Amygdala (tissue), 56 donors: ENCODE measurements at places on chromosomes 11 and 22.

DNA sequence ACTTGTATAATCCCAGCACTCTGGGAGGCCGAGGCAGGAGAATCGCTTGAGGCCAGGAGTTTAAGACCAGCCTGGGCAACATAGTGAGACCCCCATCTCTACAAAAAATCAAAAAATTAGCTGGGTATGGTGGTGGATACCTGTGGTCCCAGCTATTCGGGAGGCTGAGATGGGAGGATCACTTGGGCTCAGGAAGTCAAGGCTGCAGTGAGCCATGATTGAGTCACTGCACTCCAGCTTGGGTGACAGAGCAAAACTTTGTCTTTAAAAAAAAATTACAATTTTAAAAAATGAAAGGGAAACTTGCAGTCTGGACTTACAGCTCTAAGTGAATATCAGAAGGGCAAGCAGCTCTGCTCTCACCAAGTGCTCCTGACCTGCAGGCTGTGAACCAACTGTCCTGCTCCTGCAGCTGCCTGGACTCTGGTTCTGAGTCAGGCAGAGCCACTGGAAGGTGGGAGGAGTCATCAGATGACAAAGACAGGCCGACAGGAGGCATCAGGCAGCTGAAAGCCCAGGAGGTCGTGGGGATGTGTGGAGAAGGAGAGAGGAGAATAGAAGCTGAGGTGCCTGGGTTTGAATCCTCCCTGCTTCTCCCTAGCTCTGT lies 9.6 kb downstream of the SMTNL1 start:
- no peak for DNase-seq

DNA sequence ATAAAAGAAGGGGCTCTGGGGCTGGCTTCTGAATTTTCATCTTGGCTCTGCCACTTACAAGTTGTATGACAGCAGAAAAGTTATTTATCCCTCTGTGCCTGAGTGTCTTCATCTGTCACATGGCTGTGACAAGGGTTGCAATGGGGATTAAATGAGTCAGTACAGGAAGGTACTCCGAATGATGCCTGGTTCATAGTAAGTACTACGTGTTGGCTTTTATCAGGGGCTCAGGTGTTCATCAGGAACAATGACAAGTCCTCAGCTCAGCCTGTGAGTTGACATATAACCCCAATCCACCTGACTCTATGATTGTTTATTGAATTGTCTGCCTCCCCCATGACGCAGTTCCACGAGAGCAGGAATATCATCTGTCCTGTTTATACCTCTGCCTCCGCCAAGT lies 45.7 kb downstream of the PAMR1 start:
- no peak for DNase-seq

DNA sequence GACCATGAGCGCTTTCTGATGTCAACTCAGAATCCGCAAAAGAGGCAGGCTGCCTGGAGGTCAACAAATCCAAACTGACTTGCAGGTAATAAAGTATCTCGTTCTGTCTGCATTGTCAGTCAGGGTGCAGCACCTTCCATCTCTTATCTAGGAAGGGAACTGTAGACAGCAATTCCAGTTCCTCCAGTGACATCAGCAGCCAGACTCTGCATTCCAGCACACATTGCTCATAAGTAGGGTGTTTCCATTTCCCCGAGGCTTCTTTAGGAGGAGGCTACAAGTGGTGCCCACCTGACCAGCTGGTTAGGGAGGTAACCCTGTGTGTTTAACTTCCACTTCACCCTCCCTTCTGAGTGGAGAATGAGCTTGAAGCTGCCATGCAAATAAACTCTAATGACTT lies 53.3 kb downstream of the NTM start:
- no peak for DNase-seq

DNA sequence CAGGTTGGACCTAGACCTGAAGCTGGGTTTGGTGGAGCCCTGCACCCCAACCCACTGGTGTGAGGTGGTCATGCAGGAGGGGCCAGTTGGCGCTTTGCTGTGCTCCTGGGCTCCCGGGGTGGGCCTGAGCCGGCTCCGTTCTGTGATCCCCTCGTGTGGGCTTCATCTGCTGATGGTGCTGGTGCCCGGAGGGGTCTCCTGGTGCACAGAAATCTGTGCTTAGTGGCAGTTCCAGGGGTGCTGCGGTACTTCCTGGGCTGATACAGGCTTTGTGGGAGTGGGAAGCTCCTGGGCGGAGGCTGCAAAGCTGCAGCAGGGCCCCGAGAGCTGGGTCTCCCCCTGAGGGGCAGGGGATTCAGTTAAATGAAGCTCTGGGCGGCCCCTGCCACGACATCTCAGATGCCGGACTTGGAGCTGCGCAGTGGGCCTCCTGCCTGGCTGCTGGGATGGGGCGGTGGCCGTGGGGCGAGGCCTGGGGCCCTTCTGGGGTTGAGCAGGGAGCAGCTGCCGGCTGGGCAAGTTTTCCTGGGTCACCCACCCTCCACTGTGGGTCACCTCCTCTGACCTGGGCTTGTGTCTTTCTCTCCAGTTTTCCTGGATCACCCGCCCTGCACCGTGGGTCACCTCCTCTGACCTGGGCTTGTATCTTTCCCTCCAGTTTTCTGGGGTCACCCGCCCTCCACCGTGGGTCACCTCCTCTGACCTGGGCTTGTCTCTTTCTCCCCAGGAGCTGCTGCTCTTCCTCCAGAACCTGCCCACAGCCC lies 410.5 kb downstream of the TBC1D22A start:
- DNase-seq: no peak

DNA sequence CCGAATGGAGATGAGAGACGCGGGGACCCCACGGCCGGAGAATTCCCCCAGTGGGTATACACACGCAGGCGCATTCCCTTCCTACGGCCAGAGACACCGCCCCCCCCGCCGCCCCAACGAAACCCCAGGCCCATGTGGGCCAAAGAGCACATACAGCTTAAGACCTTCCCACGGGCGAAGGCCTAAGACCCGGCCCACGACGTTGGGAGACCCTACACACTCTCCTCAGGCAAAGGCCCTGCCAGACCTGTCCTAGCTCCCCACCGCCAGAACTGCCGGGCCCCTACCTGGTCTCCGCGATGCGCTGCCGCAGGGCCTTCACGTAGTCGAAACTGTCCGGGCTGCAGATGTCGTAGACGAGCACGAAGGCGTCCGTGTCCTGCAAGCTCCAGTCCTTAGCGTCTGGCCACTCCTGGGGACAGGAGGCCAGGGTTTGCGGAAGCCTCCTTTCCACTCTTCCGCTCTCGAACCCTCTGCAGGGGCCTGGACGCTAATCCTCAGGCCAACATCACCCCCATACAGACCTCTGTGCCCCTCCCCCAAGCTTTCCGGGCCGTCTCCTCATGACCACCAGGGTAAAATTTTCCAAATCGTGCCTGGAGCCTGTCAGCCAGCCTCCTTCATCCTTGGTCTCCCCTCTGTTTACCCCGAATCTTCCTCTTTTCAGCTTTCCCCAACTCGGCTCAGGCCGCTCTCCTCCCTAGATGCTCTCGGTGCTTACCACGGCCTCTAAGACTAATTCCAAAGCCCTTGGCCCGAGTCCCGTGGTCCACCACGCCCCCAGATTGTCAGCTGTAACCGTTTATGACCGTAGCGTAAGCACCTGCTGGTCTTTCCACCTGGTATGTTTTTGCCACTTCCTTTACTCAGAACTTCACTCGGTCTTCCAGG lies 1.7 kb downstream of the RASL10A start:
- no peak for DNase-seq

- DNase-seq: no peak
These were observed 139.0 kb upstream of the LUZP2 start for GRCh38 chr11:24357620-24358410.

DNA sequence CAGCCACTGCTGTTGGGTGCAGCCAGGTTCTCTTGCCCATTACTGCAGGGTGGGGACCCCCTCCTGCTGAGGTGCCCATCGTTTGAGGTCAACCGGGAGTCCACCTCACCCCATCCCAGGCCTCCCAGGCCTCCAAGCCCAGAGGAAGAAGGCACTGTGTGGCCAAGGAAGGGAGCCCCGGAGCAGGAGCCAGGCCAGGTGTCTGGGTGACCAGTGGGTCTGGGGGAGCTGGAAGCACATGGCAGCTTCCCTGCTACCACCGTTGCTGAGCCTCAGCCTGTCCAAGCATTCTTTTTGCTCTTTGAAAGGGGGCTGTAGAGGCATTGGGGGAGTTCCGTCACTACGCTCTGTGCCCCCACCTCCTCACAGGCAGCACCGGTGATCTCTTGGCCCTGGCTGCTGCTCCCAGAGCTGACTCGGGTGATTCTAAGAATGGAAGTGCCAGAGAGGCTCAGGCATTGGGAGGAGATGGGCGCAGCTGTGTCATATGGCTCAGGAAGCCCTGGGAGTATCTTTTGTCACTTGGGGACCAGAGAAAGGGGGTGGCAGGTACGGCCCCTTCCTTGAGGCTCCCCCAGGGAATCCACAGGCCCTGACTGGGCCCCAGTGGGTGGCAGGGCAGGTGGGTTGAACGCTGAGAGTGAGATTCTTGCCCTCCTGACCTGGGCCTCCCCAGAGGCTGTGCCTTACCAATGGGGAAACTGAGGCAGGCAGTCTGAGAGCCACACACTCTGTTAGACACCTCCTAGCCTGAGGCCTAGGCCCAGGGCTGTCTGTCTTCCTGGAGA lies 1.9 kb downstream of the SEPTIN5 start:
- no peak for DNase-seq

- DNase-seq: no peak
These were observed 16.8 kb downstream of the ADAMTS15 start for GRCh38 chr11:130465263-130465662.

DNA sequence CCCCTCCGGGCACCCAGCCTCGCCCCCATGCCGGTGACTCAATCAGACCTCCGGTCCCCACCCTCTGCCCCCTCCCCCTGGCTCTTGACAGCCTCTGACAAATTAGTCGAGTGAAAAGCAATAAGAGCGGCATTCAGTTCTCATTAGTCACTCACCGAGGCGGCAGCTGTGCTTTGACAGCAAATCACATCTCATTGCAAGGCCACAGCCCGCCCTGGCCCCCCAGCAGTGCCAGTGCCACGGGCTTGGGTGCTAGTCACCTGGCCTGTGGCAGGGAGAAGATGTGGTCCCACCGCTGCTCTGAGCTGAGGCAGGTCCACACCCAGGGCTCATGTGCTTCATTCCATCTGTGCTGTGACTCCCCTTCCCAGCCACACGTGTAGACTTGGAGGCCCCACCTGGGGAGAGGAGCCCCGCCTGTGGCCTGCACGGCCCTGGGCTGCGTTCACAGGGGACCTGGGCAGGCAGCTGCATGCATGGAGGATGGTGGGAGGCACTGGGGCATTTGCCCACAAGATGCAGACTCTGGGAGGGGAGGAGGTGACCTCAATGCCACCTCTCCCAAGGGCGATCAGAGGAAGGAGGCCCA lies 7.4 kb upstream of the TH start:
- no peak for DNase-seq

DNA sequence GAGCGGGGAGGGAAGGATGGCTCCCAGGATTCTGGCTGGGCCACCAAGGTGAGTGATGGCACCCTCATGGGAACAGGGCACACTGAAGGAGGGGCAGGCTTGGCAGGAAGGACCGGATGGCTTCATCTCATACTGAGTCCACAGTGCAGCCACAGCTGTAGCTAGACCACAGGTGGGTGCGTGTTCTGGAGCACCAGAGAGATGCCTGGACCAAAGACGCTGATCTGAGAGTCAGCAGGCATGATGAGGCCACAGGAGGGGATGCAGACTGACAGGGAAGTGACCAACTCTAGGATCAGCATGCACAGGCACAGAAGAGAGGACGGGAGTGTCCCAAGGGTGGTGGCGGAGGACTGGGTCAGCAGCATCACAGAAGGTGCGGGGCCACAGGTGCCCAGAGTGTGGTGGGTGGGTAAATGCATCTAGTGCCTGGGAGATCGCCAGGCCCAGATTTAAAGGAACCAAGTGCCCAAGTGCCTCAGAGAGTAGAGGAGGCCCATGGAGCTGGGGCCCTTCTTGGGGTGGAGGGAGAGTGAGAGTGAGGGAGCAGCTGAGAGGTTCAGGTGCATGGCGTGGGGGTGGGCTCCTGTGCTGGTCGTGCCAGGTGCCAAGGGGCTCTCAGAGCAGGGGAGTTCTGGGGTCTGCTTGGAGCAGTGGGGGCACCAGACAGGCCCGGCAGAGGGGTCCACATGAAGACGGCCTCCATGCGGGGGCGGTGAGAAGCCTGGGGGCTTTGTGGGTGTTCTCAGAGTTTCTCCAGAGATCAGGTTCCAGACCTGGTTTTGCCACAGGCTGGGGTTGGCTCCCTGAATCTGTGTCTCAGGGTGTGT lies 113.7 kb downstream of the CEP164 start:
- DNase-seq: no peak

DNA sequence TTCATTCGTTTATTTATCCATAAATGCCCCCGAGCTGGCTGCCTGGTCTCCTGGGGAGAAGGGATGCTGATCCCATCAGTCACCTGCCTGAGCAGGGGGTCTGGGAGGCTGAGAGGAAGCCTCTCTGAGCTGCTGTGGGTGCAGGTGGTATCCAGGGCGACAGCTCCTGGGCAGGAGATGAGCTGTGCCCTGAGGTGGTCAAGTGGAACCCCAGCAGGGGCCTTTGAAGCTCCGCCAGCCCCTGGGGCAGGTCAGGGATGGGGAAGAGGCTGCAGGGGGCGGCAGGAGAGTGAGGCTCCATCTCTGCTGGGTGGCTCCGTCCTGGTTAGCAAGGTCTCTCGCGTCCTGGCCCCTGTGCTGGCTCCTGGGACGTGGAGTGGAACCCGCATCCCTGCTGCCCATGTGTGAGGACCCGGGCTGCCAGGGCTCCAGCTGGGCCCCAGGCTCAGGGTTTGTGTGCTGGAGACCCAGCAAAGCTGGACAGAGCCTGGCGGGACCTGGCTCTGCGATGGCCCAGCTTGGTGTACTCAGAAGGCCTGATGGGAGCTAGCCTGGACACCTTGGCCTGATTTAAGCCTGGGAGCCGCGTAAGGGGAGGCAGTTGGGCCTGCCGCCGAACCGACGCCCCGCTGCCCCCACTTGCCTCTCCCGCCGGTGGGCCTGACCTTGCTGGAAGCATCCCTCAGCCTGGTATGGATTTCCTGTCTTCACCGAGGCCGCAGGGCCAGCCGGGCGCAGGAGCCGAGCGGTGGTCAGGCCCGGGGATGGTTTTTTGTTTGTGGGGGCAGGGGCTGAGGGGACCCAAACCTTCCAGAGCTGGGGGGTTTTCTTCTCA lies 44.5 kb downstream of the RTN4R start:
- no peak for DNase-seq

DNA sequence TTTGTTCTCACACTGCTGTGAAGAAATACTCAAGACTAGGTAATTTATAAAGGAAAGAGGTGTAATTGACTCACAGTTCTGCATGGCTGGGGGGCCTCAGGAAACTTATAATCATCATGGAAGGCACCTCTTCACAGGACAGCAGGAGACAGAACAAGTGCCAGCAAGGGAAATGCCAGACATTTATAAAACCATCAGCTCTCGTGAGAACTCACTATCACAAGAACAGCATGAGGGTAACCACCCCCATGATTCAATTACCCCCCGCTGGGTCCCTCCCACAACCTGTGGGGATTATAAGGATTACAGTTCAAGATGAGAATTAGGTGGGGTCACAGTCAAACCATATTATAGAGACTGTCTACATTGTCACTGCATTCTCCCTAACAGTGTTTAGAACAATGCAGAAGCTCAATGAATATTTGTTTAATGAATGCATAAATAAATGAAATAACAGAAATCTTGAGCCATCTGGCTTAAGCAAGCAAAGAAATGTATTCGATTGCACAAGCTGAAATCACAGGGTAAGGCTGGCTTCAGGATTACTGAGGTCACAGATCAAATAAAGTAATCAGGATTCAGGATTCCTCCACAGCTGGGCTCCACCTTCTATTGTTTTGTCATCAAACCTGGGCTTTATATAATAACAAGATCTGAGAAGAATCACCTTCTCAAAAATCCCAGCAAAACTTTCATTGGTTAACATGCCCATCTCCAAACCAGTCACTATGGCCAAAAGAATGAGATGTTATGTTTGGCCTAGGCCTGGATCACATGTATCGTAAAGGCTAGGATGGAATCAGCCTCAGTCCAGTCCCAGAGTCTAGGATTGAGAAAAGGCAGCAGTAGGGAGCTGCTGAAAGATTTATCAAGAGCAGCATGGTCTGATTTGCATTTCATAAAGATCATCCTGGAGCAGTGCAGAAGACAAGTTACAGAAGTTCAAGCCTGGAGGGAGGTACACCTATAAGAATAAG lies 137.8 kb upstream of the UBASH3B start:
- DNase-seq: no peak
